ENCODE measurements at places on chromosomes 4 and X. TPM values are rescaled to one million over a fixed set of nuclear protein-coding genes. Genes with fewer than 3 reads are reported as not detected.

DNA sequence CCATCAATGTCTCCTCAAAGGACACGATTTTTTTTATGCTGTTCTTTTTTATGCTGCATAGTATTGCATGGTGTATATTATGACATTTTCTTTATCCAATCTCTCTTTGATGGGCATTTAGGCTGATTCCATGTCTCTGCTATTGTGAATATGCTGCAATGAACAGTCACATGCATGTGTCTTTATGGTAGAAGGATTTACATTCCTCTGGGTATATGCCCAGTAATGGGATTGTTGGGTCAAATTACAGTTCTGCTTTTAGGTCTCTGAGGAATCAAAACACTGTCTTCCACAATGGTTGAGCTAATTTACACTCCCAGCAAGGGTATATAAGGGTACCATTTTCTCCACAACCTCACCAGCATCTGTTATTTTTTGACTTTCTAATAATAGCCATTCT is 113.9 kb downstream of the GRIA3 start:
- DNase-seq: no peak

NAA11 gene
- total RNA-seq: not detected

GRCh38 chrX:142671036-142671435 is 354.7 kb upstream of the SPANXN4 start:
- no peak for DNase-seq

DNA sequence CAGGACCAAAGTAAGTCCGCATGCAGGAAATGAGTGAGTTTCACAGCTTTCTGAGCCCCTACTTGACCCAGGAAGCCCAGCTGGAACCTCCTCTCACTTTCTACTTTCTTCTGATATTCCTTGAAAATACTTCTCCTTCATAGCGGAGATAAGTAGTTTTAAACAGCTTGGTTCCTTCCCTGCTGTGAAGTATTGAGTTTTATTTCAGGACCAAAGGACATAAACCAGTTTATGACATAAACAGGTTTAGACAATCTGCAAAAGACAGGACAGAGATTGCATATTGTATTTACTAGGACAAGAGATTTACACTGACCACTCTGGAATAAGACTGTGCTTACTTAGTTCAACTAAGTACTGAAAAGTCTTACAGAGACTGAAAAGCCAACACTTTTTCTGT is 54.8 kb downstream of the PAGE2 start:
- no peak for DNase-seq

ARMCX2 gene
- total RNA-seq: 30.2 TPM

GRCh38 chr4:42624551-42624950 is 32.4 kb downstream of the ATP8A1 start:
- DNase-seq: no peak

DNA sequence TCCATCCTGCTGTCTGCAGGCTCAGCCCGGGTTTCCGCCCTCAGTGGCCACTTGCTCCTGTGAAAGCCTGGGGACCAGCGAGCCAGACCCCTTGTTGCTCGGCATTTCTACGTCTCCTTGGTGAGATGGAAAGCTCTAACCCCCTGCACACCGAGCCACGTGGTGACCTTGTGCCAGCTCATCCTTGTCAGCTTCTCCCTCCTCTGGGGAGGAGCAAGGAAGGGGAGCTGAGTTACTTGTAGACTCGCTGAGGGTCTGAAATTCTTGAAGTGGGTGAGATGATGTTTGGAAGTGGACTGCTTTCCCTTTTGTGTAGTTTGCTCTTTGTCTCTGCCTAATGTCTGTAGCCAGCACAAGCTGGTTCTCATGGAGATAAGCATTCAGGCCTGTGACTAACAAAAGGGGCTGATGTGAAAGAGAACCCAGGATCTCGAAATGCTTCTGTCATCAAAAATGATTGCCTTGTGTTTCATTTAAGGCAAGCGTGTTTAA is 29.3 kb downstream of the RGS12 start:
- DNase-seq: no peak

PPEF1 gene
- not detected for total RNA-seq

DNA sequence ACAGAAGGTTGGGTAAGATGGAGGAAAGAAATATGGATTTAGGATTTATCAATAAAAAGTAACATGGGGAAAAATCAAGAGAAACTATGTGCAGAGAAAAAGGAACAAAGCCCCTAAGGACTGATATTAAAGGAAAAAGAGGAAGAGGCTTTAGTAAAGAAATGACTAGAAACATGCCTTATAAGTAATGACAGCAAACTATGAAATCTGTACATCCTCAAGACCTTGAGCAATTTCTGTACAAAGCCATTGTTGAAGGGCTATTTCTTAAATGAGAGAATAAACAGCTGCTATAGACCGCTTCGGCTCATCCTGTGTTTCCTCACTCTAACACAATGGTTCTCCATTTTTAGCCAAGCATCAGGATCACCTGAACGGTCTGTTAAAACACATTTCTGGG is 180.3 kb upstream of the ATOH1 start:
- no peak for DNase-seq

- DNase-seq: no peak
Measured at GRCh38 chrX:38697461-38697860, 103.8 kb upstream of the MID1IP1 start.

GRCh38 chrX:134741746-134742145 is 83.5 kb upstream of the PLAC1 start:
- no peak for DNase-seq

- DNase-seq: no peak
Measured at GRCh38 chrX:125137521-125137920, 182.2 kb upstream of the TEX13C start.

- no peak for DNase-seq
Measured at GRCh38 chrX:24085101-24085500, 30.3 kb downstream of the EIF2S3 start.

IGFBP7 gene
- 716 TPM for total RNA-seq

MAGEE1 gene
- total RNA-seq: 3.4 TPM

KLHL34 gene
- total RNA-seq: not detected

HAND2 gene
- 26.0 TPM for total RNA-seq

GRCh38 chr4:7722766-7723387 is 216.8 kb downstream of the AFAP1 start:
- DNase-seq: no peak

CENPVL2 gene
- not detected for total RNA-seq

CLDN22 gene
- total RNA-seq: not detected

GRCh38 chrX:153499341-153499740 is 4.6 kb downstream of the BGN start:
- DNase-seq: no peak

- DNase-seq: no peak
Measured at GRCh38 chr4:120001850-120002249, 64.8 kb downstream of the MAD2L1 start.

DNA sequence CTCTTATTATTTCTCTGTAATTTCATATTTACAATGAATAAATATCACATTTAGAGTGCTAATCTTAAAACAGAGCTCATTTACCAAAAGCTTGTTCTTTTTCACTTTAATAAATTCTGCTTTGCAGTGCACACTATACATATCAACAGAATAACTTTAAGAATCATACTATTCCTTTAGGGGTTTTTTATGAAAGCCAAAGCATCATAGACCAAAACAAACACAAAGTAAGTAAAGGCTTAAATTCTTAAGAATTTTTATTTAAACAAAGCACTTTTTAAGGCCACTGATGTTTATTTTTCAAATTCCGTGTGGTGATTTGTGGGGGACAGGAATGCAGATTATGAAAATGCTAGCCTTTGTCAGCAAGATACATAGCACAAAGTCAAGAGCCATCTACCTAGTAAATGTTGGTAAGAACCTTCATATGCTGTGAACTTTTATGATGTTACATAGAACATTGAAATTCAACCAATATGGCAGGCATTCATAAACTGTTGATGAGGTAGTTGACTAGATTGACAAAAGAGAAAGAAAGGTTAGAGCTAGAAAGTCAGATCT is 17.8 kb downstream of the TIGD2 start:
- no peak for DNase-seq

DNA sequence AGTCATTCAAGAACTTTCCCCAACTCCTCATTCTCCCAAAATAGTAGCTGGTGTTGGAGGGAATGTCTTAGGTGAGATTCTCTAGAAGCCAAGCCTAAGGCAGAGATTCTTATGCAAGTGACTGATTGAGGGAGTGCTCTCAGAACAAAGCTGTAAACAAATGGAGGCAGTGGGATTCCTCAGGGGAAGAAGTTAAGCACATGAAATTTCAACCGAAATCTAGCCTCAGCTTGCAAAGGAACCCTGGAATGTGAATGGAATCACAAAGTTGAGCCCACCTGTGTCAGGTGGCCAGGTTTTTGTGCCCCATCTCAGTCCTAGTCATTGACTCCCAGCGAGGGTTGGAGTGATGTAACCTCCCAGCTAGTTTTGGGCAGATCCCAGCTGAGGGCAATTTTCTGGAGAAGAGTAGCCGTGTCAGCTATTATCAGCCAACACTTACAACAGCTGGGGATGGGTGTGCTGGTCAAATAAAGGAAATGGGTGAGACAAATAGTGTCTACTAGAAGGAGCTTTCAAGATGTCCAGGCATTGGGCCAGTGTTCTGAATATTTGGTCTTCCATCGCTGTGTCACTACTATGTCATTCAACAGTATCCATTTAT is 29.7 kb upstream of the FGF2 start:
- no peak for DNase-seq

GRCh38 chrX:31580726-31581125 is 508.9 kb upstream of the FTHL17 start:
- DNase-seq: no peak

FAT4 gene
- total RNA-seq: 9.8 TPM

IDS gene
- total RNA-seq: 66.0 TPM

ANKRD17 gene
- 55.5 TPM for total RNA-seq

GASK1B gene
- 24.3 TPM for total RNA-seq

SAGE1 gene
- not detected for total RNA-seq

GRCh38 chrX:75746891-75747639 is 38.0 kb downstream of the MAGEE2 start:
- no peak for DNase-seq

SPANXN5 gene
- not detected for total RNA-seq

DNA sequence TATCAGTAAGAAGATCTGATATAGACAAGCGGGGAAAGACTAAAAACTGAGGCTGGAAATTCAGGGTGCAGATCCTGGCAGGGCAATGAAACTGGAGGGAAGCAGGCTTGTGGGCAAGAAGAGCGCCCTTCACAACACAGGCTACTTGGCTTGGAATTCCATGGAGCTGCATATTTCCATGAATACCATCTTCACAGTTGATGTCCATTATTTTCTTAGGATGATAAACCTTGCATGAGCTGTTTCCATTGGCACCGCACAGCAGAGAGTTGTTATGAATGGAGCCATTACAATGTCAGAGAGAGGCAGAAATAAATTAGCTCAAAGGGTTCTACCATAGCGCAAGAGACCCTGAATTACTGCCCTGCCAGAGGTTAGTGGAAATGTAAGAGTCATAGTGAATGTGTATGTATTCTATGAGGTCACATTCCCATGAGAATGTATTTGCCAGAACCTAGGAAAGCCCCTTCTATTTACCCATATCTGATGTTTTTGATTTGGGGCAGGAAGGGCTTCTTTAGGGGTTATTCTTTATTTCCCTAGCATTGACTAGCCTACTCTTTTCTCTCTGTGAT is 215.6 kb downstream of the PALLD start:
- DNase-seq: no peak

GRCh38 chrX:13933352-13933751 is 96.3 kb downstream of the GEMIN8 start:
- no peak for DNase-seq

EXOC1L gene
- total RNA-seq: not detected

DNA sequence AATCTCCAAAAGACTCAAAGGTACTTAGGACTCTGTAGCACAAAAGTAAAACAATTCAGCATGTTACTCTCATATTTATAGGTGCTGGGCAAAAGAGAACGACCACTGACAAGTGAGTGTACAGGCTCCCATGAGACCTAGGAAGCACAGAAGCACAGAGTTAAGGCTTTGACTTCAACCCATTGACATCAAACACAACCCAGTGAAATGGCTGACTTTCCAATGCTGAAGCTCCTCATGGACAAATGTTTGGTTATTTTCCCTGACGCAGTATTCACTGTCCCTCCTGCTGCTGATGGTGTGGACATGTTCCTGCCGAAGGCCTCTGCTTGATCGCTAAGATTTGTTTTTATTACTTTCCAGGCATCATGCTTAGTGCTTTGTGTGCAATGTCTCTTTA is 148.7 kb downstream of the TSPAN5 start:
- no peak for DNase-seq

TEC gene
- 9.3 TPM for total RNA-seq

DNA sequence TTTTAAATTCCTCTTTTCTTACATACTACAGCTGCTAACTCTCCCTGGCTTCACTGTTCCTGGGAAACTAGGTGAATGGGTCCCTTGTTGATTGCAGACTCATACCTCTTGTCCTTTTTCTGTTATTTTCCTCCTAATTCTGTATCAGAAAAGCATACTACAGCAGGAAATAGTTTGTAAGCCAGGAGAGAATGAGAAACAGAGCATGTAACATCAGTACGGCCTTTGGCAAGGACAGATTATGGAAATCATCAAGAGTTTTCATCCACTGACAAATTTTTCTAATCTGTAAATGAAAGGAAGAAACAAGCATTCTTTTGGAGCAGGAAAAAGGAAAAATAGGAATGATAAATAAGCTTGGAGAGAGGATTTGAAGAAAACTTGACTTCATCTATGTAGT is 239.2 kb downstream of the ANTXR2 start:
- no peak for DNase-seq

DNA sequence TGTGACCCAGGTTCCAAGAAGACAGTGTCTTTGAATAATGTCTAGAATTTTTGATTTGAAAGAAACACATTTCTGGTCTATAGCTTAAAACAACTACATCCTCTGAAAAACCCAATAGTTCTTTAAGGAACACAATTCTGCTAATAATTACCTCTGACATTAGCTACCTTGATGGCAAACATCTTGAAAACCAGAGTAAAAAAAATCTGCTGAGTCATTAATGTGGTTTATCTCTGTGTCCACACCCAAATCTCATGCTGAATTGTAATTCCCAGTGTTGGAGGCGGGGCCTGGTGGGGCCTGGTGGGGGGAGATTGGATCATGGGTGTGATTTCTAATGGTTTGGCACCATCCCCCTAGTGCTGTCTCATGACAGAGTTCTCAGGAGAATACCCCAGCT is 1233.8 kb downstream of the NLGN4X start:
- DNase-seq: no peak

COX7B2 gene
- total RNA-seq: not detected

GRCh38 chr4:8838296-8838960 is 33.2 kb downstream of the HMX1 start:
- DNase-seq: no peak

GRCh38 chr4:107913283-107913899 is 18.0 kb upstream of the CYP2U1 start:
- no peak for DNase-seq

- DNase-seq: no peak
Measured at GRCh38 chr4:25926462-25926861, 12.4 kb downstream of the SMIM20 start.

GRCh38 chr4:187576751-187577150 is 418.8 kb upstream of the ZFP42 start:
- no peak for DNase-seq
